ENCODE measurements at places on chromosomes 13 and 19.

- no peak for DNase-seq
These were observed 63.4 kb downstream of the RYR1 start for GRCh38 chr19:38496603-38497487.

GRCh38 chr13:100364591-100364990, 224.0 kb downstream of the GGACT start:
- DNase-seq, result no peak

- no peak for DNase-seq
These were observed 7.1 kb upstream of the PEAK3 start for GRCh38 chr19:2288818-2289713.

- DNase-seq, result peak; percentile 91
These were observed 1.2 kb upstream of the EEF2 start for GRCh38 chr19:3986260-3987041.
